ENCODE measurements at places on chromosomes 1 and 21.

DNA sequence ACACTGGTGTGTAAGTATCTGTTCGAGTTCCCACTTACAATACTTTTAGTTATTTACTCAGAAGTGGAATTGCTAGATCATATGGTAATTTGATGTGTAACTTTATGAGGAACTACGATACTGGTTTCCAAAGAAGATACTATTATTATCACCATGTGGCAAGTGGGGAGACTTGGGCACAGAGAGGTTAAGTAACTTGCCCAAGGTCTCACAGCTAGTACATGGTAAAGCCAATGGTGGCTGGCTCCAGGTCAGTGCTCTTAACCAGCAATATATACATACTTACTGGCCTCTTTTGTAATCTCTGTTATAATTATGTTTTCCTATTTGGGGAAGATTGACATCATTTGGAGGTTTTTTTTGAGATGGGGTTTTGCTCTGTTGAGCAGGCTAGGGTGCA lies 138.9 kb upstream of the HNRNPU start:
- DNase-seq, result no peak

- DNase-seq, result peak; percentile 36
Observed at GRCh38 chr21:42844411-42845113, 34.8 kb downstream of the WDR4 start.

DNA sequence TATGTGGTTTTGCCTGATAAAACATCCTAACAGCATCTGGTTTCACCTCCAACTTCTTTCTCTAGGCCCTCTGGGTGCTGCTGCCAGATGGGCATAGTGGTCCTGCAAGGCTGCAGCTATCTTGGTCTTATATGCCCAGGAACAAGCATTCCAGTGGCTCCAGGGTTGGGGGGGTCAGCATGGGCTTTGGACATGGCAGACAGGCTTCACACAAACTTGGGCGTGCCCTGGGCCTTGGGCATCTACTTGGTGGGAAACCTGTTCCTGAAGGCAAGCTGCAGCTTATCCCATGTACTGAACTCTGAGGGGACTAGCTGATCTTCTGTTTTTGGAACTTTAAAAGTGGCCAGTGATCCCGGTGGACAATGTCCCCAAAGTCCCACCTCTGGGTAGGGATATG lies 54.9 kb upstream of the ZNF678 start:
- DNase-seq, result no peak

GRCh38 chr1:234260578-234260977 lies 112.7 kb upstream of the COA6 start:
- DNase-seq, result no peak

DNA sequence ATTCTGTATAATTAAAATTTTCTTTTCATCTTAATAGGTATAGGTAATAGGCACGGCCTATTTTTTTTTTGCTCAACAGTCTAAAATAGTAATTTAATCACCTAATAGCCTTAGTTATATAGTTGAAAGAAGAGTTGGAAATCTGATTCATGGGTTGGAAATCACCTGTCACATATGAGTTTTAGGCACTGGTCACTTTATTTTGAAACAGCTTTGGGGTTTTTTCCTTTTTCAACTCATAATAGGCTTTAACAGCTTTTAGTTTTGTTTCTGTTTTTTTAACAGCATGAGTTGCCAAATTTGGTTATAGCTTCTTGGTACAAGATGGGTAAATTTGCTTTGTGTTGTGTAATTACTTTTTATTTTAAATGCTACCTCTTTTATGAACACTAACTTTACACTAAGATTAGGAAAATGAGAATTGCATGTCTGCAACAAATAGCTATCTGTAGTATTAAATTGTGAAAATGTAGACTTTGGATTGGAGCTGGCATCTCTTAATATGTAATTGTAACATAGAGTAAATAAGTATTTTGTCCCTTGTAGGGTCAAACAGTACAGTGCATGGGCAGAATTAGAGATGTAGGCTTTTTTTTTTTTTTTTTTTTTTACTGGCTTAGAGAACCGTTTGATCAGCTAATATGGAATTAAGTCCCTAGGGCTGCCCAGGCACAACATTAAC lies 109.8 kb downstream of the OSBPL9 start:
- DNase-seq, result no peak

DNA sequence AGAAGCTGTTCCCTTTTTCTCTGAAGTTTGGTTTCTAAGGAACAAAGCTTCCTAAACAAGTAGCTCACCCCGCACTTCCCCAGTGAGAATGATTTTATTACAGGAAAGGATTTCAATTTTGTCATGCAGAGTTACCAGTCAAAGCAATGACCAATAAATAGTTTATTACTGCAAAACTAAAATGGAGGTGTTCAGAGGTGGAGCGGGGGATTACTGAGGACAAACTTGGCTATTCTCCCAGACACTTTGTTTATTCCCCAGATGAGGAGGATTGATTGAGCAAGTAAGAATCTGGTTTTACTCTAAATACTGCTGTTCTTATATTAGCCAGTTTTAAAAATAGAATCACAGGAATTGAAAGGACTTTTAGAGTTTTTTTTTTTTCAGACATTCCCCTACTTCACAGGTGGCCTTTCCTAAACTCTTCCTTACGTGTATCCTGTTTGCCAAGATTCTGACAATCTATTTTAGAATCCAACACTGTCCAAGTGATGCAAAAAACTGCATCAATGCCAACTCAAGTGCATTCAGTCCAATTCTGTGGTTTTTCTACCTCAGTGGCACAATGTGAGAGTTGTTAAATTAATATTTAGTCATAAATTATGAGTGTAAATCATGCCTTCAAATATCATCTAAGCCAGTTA lies 136.1 kb downstream of the TNFSF18 start:
- no peak for DNase-seq

- no peak for DNase-seq
Observed at GRCh38 chr1:1124508-1124785, 8.6 kb upstream of the C1orf159 start.

DNA sequence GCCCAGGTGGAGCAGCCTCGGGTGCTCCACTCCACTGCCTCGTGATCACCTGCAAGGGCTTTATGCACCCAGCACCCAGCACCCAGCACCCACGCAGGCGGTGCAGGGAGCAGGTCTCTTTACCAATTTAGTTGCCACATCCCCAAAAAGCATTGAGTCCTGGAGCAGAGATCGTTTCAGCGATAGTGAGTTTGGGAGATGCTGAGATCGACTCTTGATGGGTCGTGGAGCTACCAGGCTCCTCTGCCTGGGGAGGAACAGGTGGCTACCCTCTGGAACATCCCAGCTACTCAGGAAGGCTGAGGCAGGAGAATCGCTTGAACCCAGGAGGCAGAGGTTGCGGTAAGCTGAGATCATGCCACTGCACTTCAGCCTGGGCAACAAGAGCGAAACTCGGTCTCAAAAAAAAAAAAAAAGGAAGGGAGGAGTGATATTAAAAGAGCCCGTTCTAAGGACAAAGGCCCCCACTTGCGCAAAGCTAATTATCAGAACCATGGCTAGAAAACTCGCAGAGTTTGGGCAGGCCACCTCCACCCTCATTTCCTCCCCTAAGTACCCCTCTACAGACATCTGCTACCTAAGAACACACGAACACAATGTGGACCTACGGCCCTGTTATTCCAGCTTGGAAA lies 106.5 kb upstream of the SLC45A1 start:
- no peak for DNase-seq

GRCh38 chr1:208278638-208279037 lies 34.5 kb upstream of the PLXNA2 start:
- DNase-seq, result no peak

DNA sequence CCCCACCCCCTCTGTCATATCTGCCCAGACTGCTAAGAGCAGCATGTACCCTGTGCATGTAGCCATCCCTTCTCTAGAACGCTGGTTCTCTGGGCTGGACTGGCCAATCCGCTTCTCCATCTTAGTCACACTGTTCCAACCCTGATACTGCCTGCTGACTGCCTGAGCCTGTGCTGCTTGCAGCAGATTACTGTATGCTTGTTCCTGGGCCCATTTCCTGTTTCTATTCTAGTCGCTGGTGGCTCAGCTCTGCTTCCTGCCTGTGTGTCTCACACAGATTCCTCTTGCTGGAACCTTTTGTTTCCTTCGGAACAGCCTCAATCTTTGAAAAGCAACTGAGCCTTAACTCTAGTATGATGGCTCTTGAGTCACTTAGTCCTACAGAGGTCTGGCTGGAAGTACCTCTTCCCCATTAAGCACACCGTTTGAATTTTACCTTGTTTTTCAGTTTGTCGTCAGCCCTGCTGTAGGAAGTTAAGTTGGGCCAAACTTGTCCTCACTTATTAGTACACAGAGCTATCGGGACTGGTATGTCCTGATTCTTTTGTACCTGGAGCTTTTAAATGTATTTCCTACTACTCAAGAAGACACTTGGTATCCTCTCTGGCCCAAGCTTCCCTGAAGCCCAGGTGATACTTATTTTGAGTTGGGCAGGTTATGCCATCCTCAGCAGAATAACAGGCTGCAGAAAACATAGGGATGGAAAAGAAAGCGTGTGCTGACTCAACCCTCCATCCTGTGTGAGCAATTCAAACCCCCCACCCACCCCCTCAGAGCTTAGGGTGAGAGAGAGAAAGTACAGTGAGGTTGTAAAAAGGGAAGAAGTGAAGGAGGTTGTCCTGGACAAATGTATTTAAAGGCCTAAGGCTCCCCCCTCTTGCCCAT lies 43.4 kb upstream of the PIGV start:
- DNase-seq, result peak; percentile 9

- no peak for DNase-seq
Observed at GRCh38 chr1:226763905-226764264, 24.8 kb upstream of the ITPKB start.

DNA sequence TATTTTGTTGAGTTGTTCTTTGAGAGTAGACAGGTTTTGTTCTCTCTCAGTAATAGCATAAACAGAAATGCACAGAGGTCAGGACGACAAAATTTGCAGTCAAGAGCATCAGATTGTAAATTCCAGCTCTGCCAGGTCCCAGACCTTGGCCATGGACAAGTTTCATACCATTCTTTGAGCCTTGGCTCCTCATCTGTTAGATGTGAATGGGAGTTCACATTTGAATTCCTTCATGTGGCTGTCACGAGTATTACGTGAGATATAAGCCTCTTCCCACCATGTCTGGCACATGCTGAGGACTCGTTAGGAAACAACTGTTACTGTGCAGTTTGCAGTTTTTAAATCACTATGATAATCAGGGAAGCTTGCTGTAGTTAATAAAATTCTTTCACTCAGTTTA lies 93.2 kb upstream of the KCTD3 start:
- no peak for DNase-seq

- no peak for DNase-seq
Observed at GRCh38 chr1:110113551-110113950, 1.3 kb downstream of the UBL4B start.

DNA sequence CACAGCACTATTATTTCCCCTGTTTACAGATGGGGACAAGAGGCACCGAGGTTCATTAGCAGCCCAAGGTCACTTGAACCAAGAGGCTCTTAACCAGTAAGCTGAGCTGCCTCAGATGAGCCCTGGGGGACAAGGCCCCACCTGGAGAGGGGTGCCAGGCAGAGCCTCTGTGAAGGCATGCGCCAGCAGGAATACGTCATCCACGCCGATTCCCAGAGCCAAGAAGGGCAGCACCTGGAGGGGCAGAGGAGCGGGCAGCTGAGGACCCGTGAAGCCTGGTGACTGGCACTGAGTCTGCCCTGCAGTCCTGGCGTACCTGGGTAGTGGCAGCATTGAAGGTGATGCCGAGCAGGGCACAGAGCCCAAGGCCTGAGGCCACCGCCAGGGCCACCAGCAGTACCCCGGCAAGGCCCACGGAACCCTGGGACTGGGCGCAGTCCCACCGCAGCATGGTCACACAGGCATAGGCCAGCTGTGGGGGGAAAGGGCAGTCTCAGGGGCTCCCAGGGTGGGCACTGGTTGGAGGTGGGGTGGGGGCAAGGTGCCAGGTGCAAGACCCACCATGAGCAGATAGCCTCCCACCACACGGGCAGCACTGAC lies 14.1 kb downstream of the PTCH2 start:
- no peak for DNase-seq

- DNase-seq, result peak; percentile 73
Observed at GRCh38 chr1:109776911-109777310, 13.2 kb upstream of the EPS8L3 start.

DNA sequence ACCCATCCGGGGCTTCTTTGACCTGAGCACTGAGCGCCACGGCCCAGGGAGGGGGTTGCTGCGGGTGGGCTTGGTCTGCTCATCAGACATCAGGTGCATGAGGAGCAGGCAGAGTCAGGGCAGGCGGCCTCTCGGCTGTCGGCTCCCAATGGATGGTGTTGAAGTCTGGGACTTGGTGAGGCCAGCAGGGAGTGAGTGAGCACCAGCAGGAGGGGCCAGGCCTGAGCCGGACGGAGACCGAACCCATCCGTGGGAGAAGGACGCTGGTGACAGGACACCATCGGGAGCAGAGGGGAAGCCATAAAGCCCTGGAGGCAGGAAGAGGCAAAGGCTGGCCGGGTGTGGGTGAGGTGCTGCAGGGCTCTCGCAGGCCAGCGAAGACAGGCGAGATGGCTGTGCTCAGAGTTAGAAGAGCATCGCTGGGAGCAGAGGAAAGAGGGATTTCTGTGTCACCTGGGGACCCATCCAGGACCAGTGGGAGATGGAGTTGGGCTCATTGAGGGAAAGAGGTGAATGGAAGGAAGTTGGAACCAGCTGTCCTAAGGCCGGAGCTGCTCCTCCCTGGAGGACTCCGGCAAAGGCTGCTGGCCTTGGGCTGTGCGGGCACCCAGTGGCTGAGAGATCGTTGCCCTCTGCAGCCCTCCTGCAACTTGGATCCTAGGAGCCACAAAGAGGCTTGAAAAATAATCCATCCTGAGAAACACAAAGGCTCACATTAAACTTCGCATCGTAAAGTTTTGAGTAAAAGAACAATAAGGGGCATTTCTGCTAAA lies 49.9 kb downstream of the PDE9A start:
- no peak for DNase-seq

DNA sequence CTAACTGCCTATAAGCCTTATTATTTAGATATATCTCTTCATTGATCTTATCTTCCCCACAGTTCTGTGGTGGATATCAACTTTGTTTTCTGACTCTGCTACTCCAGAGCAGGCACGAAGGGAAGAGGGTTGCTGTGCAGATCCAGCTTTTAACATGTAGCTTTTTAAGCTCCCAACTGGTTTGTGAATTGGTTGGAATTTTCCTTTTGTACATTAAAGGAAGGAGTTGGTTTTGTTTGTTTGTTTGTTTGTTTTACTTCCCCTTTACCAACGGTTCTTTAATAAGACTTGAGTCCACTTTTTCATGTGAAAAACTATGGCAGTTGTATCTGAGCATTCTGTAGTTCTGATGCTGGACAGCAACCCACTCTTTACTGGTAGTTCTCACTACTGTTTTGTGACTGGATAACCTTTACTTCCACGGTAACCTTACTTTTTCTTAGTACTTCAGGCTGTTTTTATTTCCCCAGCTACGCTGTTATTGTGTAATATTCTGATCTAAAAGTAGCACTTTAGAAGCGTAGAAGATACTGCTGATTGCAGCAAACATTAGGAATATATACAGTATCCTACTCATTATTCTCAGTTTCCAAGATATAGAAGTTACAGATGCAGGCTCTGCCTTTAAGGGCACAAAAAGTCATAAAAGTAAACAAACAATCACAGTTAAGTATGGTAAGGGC lies 1.6 kb downstream of the GNPAT start:
- no peak for DNase-seq

Data from caudate nucleus (tissue), 63 donors.